ENCODE measurements at places on chromosomes 7 and 10.

DNA sequence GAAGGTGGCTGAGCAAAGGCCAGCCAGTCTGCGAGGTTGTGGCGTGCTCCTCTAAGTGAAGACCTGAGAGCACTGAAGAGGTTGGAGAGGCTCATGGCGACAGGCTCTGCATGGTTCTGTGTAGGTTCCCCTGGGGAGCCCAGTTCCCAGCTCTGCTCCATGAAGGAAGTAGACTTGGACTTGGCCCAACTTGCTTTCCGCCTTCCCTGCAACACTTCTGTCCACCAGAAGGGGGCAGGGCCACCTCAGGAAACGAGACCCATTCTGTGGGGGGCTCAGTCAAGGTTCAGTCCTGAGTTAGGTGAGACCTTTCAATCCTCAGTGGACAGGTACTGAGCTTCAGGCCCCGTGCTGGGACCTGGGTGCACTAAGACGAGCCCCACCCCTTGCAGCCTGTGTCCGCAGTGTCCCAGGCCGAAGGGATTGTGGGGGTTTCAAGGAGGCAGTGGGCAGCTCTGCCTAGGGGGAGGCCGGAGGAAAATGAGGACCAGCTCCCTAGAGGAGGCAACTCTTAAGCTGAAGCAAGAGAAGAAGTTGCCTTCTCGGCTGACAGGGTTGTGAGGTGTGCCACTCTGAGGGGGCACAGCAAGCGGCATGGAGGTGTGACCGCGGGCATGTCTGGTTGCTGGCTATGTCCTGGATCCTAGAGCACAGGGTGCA, 15.0 kb upstream of the PCBD1 start:
- peak; percentile 57 for DNase-seq

- DNase-seq: no peak
These were observed 27.3 kb downstream of the PLXDC2 start for GRCh38 chr10:19843487-19843886.

DNA sequence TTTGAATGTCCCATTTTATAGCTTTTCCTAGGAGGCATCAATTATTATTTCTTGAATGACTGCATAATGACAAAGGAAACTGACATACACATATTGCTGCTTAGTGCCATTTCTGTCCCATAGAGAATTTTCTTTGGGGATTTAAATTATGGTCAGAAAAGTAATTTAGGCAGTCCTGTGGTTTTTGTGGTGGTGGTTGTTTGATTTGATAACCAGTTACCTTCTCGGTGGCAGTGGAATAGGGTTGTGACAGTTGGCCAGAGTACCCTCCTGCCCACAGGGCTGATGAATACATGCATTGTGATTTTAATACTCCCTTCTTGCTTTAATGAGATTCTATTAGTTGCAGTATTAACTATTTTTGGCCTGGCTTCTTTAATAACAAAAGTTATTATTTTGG, 6.6 kb upstream of the SGCE start:
- DNase-seq: no peak

GRCh38 chr7:114916261-114916892, 5.5 kb upstream of the MDFIC start:
- DNase-seq: no peak

DNA sequence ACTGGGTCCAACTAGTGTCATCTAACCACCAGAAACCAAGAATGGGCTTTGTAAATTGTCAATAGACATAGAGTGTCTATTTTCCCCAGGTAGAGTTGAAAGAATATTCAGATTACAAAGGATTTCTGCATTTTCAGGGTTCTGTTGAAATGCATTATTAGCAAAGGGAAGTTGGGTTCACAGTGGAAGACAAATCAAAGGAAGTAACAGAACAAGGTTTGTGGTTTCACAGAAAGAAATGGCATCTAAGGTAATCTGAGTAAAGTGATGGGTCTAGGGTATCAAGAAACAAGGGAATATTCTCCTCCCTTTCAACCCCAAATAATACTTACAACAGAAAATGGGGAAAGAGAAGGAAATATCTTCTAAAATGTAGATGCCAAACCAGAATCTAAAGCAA, 25.8 kb downstream of the CEP41 start:
- DNase-seq: peak; percentile 46

- peak; percentile 79 for DNase-seq
These were observed 181.5 kb downstream of the EXOC4 start for GRCh38 chr7:133434246-133434865.

GRCh38 chr7:116327752-116328151, 117.4 kb downstream of the TES start:
- no peak for DNase-seq

DNA sequence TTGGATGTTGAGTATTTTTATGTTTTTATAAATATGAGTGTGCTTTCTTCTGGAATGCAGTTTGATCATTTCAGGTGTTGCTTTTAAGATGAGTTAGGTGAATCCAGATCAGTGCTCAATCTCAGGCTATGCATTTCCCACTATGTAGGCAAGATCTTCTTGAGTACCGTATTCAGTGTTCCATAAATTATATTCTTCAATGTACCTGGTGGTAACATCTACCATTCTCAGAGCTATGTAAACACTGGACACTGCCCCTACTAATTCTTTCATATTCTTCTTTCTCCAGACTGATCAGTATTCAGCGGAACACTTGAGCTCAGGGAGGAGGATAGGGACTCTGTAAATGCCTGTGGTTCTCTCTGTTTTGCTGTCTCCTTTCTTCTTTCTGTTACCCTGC, 25.5 kb upstream of the NME8 start:
- no peak for DNase-seq

- peak; percentile 58 for DNase-seq
These were observed 498 bp upstream of the ST7 start for GRCh38 chr7:116952635-116953371.

GRCh38 chr10:113149626-113150025, 199.6 kb downstream of the TCF7L2 start:
- no peak for DNase-seq

GRCh38 chr10:96513305-96513697, 425 bp downstream of the TLL2 start:
- no peak for DNase-seq

DNA sequence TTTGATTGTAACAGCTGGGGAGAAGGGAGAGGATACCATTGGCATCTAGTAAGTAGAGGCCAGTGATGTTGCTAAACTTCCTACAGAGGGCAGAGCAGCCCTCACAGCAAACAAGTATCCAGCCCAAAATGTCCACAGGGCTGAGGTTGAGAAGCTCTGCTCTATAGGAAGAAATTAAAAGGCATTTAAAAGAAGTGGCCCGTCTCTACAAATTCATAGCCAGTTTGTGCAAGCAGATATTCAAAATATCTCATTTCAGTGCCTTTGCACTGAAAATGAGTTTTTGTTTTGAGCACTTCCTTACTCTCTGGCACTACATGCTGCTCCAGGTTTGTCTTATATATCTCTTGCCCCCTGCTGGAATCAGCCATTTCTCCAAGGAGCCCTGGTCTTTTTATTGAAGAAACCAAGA, 330.0 kb downstream of the BBS9 start:
- DNase-seq: peak; percentile 25

DNA sequence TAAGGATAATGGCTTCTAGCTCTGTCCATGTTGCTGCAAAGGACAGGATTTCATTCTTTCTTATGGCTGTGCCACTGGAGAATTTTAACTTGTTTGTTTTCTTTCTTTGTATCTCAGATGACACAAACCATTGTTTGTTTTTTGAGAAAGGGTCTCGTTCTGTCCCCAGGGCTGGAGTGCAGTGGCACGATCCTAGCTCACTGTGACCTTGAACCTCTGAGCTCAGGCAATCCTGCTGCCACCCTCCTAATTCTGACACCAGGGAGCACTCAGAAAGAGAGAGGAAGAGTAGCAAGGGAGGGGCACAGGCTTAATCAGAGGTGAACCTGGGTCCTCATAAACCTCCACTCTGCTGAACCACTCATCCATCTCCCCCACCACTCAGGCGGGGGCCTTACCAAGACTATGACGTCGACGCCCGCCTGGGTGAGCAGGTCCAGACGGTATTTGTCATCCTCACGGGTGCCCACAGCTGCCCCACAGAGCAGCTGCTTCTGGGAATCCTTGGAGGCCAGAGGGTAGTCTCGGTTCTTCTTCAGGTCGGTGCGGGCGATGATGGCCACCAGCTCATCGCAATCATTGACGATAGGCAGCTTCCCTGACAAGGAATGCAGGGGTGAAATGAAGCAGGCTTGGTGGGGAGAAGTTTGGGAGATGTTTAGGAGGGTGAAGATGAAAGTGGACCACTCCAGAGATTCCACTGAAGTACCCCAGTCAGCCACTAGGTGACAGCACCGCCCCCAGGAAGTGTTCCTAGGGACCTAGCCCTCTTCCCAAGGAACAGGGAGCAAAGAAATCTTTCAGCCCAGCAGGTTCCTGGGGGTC, 11.6 kb downstream of the IMPDH1 start:
- DNase-seq: peak; percentile 11

DNA sequence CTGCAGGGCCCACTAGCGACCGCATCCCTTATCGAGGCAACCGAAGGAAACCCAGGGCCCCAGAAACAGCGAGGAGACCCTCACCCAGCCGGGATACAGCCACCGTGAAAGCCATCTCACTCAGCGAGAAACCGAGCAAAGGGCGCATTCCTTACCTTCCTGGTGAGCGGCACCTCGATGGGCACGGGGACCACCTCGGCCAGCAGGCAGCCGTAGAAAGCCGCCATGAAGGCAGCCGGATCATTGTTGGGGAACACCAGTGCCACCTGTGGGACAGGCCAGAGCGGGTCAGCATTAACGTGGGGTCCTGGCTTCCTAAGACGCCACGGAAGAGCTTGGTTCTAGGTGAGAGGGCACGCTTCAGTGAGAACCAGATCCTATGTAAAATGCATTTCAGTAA, 263.7 kb downstream of the ZMYND11 start:
- no peak for DNase-seq

- no peak for DNase-seq
These were observed 729 bp downstream of the HOGA1 start for GRCh38 chr10:97584798-97585438.

- no peak for DNase-seq
These were observed 82.4 kb upstream of the SLC13A1 start for GRCh38 chr7:123282181-123282580.

- DNase-seq: no peak
These were observed 299.7 kb downstream of the ZEB1 start for GRCh38 chr10:31618541-31619291.

DNA sequence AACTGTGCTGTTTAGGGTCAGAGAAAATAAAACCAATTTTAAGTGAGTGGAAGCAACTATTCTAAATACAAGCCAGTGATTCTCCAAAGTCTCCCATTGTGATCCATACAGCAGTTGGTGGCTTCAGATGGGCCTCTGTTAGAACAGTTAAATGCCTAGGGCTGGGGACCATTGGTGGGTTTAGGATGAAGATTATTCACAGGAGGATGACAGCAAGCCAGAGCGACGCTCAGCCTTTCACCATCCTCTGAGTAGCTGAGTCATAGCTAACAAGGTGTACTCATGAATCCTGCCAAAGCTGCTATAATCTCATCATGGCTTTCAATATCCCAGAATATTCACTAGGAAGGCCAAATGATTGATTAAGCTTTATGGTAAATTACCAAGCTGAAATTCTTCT, 39.6 kb downstream of the STARD3NL start:
- DNase-seq: no peak

DNA sequence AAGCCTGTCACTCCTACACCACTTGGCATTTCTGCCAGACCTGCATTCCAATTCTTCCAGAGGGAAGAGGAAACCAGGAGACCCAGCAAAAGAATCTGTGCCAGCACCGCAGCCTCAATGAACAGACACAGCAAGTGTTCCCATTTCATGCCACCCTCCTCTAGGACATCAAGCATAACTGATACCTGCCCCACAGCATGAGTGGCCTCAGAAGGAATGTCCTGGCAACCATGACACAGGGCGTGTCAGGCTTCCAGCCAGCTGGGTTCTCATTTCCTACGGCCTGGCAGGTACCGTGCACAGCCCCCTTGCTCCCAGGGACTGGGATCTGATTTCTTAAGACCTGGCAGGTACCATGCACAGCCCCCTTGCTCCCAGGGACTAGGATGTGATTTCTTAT, 7.8 kb downstream of the MAD1L1 start:
- no peak for DNase-seq

DNA sequence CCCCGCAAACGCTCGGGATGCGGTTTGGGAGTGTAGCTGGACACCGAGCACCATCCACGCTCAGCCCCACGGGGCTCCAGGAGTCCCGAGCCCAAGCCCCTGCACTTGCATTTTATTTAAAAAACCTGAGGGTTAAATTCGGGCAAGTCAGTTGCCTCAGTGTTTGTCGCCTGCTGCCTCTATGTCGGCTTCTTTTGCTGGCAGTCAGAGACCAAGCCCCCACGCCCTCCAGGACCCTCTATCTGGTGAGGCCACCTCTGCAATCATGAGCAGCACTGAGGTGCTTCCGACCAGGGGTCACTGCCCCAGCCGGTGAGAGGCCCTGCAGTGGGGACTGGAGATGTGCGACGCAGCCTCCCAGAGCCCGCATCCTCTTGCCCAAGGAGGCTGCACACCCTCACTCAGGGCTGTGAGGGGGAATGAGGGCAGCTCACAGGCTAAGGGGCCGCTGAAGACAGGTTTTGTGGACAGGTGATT, 13.3 kb upstream of the ZNF273 start:
- no peak for DNase-seq

DNA sequence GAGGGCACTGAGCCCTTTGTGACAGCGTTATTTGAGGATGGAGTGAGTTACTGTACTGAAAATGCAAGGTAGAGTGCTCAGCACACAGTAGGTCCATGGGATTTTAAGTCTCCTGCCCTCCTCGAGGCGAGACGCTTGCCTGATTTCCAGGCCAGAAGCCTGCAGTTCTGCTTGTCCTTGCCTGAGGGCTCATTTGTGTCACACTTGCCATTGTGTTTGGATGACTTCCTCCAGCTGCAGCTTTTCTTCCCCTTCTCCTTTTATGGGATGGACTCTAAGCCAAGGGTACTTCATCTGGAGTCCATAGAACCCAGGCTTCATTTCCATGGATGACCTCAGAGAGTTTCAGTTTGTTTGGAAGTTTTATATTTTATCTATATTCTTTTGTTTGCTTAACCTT, 304.2 kb upstream of the BMPER start:
- no peak for DNase-seq

DNA sequence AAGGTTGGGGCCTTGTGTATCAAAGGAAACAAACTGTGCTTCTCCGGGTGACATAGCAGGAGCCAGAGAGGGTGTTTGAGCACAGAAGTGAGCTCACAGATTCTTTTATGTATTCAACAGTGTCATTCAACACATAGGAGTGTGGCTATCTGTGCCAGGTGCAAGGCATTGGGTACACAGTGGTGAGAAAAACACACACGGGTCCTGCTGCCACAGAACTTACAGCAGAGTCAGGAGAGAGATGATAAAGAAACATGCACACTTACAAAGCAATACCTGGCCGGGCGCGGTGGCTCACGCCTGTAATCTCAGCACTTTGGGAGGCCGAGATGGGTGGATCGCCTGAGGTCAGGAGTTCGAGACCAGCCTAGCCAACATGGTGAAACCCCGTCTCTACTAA, 16.3 kb upstream of the ECHDC3 start:
- DNase-seq: no peak

DNA sequence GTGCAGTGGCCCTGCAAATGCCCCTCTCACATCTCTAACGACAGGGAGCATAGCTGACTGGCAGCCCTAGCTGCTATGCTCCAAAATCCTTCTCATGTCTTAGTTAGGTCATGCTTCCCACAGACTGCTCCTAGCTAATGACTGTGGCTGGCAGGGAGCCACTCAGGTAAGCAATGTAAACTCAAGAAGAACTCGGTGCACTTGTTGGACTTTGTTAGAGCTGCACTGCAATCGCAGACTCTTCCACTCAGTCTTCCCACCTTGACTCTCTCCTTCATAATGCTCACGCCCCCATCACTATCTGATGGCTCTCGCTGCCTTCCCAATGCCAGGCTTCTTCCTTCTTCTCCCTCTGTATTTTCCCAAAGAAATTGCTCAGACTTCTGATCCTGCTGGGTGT, 24.0 kb downstream of the OR9A2 start:
- DNase-seq: no peak

- DNase-seq: no peak
These were observed 142.6 kb upstream of the CAV2 start for GRCh38 chr7:116356979-116357378.
